Body of pancreas (tissue), 4 donors: ENCODE measurements at places on chromosomes 2 and 18.

DNA sequence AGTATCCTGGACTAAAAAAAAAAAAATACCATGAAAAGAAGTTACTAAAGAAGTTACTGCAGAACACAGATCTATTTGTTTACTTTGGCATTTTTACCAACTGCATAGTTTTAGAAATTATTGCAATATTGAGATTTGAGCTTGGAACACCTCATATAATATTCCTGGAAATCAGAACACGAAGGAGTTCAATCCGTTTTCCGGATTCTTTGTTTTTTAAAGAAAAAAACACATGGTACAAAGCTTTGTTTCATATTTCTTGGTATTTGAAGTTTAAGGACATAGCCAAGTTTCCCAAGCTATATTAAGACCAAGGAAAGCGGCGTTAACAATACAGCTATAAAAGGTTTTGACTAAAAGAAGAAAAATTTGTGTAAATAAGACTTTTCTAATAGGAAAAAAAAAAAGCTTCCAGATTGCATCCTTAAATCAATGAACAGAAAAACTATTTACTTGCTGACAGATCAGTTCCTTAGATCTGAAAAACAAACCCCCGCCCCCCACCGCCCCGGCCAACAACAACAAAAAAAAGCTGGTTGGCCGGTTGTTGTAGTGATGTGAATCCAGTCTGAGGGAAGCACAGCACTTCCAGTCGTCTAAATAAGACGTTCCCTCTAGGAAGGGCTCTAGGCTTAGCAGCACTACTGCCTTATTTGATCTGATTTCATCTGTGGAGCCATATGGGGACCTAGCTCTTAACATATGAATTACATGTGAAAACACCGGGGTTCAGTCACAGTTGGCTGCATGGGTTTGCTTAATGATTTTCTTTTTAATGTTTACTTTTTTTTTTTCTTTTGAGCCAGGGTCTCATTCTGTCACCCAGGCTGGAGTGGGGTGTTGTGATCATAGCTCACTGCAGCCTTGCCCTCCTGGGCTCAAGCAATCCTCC, 2.5 kb upstream of the RHOB start:
- peak; percentile 23 for DNase-seq
- peaks cover 45% of the 10 kb centered on the region for H3K4me1 ChIP-seq
- no peak overlapping the region for H3K4me3 ChIP-seq

DNA sequence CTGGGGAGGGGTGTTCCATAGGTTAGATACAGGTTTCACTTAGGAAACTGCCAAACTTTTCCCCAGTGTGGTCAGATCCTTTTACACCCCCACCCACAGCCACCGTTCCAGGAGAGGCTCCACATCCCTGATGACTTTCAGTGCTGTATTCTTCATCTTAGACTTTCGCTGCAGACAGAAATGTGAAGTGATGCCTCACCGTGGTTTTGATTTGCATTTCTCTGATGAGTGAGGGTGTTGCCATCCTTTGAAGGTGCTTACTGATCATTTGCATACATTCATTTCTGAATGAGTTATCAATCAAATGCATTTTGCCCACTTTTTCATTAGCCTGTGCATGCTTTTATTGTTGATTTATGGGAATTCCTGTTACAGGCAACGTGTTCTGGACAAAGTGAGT, 14.9 kb downstream of the COPS9 start:
- DNase-seq, result no peak
- no peaks in the 10 kb centered on the region for H3K27me3 ChIP-seq
- H3K27ac ChIP-seq, result no peak overlapping the region

GRCh38 chr2:1995081-1995480, 250.8 kb upstream of the PXDN start:
- DNase-seq, result no peak
- no peaks in the 10 kb centered on the region for H3K36me3 ChIP-seq
- no peak overlapping the region for H3K27ac ChIP-seq
- no peak overlapping the region for H3K4me3 ChIP-seq
- H3K4me1 ChIP-seq, result peaks cover 27% of the 10 kb centered on the region

GRCh38 chr2:170972296-170973224, 43.5 kb downstream of the GORASP2 start:
- H3K27ac ChIP-seq, result peak overlapping the region; percentile 40
- no peaks in the 10 kb centered on the region for H3K27me3 ChIP-seq
- no peaks in the 10 kb centered on the region for H3K36me3 ChIP-seq
- no peak overlapping the region for H3K4me3 ChIP-seq
